Common myeloid progenitor, CD34-positive (primary cell): ENCODE measurements at places on chromosomes 6 and 20.

- H3K4me3 ChIP-seq = no peak overlapping the region
- H3K27me3 ChIP-seq = no peaks in the 10 kb centered on the region
- DNase-seq = no peak
- no peak overlapping the region for H3K27ac ChIP-seq
- no peaks in the 10 kb centered on the region for H3K4me1 ChIP-seq
These were observed 96.3 kb downstream of the TRERF1 start for GRCh38 chr6:42355416-42355815.

- DNase-seq = no peak
- no peak overlapping the region for H3K4me3 ChIP-seq
- H3K36me3 ChIP-seq = no peaks in the 10 kb centered on the region
- no peaks in the 10 kb centered on the region for H3K27me3 ChIP-seq
- no peaks in the 10 kb centered on the region for H3K4me1 ChIP-seq
These were observed 10.9 kb upstream of the MRS2 start for GRCh38 chr6:24391756-24392405.

DNA sequence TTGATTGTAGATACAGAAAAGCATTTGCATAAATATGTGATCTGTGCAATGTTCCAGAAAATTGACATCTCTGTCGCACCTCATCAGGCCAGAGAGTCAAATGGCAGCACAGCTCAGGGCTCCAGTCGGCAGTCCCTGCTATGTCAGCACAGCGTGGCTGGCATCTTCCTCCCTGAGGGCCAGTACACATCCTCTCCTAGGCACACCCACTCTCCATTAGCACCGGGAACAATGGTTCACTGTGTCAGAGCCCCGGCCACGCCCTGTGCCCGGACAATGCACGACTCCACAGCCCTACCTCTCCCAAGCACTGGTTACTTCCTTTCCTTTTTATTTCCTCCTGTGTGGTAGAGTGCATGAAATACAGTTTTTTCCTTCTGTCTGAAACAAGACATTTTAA, 114.9 kb downstream of the FOXC1 start:
- H3K36me3 ChIP-seq = no peaks in the 10 kb centered on the region
- no peak overlapping the region for H3K27ac ChIP-seq
- no peak for DNase-seq

DNA sequence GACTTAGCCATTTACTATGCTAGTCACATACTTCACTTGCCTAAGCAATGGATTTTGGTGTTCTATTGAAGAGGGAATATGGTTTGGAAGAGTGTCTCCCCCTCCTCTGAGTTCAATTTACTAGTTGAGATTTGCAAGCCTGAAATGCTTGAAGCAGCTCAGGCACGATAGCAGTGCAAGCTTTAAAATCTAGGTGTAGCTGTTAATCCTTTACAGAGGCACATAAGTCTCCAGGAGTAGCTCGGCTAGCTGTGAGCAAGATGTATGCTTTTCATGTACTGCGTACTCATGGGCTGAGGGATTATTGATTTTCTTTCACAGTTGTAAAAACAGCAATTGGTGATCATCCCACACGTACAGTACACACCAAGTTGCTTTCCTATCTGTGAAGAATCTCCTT, 726 bp downstream of the FLRT3 start:
- peaks cover 3% of the 10 kb centered on the region for H3K4me1 ChIP-seq
- H3K4me3 ChIP-seq = no peak overlapping the region
- no peak for DNase-seq
- H3K36me3 ChIP-seq = no peaks in the 10 kb centered on the region
- no peaks in the 10 kb centered on the region for H3K27me3 ChIP-seq

GRCh38 chr6:157533048-157533871, 152.3 kb downstream of the ZDHHC14 start:
- no peaks in the 10 kb centered on the region for H3K36me3 ChIP-seq
- H3K27me3 ChIP-seq = no peaks in the 10 kb centered on the region
- DNase-seq = no peak
- no peak overlapping the region for H3K4me3 ChIP-seq
- no peak overlapping the region for H3K27ac ChIP-seq
- peaks cover 10% of the 10 kb centered on the region for H3K4me1 ChIP-seq
